ENCODE measurements at places on chromosomes 11 and 22.
A peak's percentile ranks its signal among the peaks of the same experiment; 100 is the strongest.

GRCh38 chr22:18059991-18060390, 17.8 kb upstream of the PEX26 start:
- no peak for DNase-seq

- DNase-seq, result peak; percentile 58
These were observed at the start of gene TMEM25 for GRCh38 chr11:118530683-118531596. TMEM25 (plus strand) TSS chr11:118531192; CDS start chr11:118531802, 610 bp downstream.

DNA sequence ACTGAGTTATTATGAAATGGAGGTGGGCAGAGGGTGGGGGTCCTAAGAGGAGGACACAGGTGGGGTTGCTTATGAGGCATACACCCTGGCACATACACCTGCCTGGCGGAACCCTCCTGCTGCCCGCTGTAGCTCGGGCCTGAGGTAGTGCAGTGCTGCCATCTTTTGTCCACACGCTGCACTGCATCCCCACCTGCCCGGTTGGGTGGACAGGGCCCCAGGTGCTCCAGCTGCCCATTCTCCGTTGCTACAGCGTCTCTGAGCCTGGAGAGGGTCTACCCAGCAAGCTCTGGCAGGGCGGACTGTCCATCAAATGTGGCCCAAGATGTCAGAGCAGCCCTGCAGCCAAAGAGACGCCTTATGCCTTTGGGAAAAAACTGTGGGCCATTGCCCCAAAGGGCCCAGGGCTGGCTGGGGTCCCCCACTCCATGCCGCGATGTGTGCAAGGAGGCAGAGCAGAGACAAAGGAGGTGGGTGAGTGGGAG, 131.2 kb downstream of the BUD13 start:
- no peak for DNase-seq

DNA sequence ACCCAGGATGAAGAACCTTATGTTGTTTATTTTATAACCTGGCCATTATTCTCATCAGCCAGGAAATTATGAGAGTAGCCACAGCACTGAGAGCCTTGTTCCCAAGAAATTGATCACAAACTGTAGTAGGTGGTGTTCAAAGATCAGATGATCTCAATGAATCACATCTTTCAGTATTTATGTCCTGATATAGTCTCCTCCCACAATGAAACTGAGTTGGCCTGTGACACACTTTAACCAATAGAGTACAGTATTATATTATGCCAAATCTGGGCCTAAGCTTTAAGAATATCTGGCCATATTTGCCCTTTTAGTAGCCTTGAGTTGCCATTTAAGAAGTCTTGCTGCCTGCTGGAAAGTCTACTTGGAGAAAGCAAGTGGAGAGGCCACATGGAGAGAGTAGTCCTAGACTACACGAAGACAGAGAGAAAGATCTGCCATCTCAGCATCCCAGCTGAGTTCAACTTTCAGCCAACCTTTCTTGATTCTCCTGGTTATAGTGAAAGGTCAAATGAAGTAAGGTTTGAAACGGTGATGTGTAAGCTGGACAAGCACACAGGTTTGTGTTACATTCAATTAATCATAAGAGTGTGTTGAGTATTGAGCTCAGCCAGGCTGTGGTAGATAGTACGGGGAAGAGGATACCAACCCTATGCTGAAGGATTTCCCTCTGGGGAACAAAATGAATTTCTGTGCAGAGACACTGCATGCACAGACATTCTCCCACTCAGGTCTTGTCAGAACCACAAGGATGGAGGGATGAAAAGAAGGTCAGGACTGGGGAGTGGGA, 561.8 kb downstream of the SOX6 start:
- no peak for DNase-seq

DNA sequence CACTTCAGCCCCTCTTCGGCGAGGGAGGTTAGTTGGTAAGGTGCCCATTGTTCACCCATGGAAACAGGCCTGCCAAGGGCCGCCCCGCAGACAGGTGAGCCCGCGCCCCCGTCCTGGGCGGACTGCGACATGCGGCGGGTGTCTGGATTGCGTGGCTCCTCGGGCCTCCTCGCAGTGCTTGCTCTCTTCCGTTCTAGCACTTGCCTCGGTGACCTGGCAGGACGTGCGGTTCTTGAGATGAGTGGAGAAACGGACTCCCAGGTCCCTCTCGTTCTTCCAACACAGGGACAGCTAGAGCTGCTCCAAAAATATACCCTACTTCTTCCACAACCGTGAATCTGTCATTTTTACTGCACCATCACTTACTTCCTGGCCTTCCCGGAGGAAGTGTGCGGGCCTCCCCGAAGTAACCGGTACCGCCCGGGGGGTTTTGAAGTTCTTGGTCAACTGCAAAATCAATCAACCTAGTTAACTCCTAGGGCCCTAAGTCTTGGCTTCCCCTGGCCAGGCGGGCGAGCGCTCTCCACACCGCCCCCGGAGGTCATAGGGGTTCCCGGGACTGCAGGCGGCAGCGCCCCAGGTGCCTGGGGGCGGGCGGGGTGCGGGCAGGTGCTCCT, 745 bp upstream of the ZBTB44 start:
- DNase-seq, result peak; percentile 5

DNA sequence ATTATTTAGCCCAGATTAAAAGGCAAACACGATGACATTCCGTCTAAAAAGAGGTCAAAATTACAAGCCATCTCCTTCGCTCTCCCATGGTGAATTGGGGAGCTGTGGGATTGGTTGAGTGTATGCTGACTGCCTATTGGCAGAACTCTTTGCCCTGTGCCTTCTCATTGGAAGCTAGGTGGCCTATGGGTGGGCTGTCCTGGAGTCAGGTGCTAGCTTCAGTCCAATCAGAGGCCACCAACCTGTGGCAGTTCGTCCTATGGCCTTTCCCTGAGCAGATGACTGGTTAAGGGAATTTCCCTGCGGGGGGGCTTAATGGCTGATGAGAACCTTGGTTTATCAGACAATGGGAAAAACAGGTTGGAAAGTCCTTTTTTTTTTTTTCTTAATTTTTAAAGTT, 3.2 kb upstream of the MTMR3 start:
- DNase-seq, result no peak

DNA sequence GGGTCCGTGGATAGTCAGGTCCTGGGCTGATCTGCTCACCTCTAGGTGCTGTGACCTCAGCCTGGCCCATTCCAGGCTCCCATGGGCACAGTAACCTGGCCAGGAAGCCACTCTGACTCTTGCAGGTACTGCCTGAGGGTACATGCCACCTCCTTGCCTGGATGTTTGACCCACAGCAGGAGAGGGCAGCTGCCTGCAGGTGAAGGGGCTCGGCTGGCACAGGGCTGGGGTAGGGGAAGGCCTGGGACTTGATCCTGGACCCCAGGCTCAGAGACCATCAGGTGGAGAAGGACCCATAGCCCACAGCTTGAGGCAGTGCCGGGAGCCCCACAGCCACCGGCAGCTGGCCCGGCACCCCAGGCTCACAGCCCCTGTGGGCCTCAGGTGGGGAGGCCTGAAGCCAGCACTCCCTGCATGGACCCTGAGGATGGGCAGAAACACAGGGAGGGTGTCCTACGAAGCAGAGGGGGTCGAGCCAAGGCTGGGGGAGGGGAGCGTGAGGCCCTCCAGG, 2.7 kb downstream of the LRRC56 start:
- DNase-seq, result no peak

DNA sequence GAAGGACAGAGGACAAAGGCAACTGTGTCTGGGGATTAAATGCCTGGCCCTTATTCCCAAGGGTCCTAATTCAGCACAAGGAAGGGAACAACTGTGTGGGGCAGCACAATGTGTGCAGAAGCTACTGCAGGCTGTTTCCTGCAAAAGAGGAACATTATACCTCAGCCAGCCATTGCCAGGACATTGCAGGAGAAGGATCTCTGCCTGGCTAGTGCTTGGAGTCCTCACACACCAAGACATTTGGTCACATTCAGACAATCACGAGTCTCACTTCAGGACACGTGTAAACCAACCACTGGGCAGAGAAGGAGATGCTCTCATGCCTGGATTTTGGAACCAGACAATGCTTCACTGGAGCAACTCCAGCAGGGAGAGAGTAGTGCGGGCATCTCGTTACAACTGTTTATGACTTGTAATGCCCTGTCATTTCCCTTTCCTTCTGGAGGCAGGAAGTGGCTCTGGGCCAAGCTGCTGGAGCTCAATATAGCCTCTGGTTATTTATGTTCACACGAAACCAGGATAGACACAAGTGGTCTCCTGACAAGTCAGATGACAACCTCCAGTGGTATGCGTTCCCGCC, 23.9 kb upstream of the ZC3H12C start:
- no peak for DNase-seq

GRCh38 chr11:69905611-69906452, 86.6 kb upstream of the FGF3 start:
- no peak for DNase-seq

DNA sequence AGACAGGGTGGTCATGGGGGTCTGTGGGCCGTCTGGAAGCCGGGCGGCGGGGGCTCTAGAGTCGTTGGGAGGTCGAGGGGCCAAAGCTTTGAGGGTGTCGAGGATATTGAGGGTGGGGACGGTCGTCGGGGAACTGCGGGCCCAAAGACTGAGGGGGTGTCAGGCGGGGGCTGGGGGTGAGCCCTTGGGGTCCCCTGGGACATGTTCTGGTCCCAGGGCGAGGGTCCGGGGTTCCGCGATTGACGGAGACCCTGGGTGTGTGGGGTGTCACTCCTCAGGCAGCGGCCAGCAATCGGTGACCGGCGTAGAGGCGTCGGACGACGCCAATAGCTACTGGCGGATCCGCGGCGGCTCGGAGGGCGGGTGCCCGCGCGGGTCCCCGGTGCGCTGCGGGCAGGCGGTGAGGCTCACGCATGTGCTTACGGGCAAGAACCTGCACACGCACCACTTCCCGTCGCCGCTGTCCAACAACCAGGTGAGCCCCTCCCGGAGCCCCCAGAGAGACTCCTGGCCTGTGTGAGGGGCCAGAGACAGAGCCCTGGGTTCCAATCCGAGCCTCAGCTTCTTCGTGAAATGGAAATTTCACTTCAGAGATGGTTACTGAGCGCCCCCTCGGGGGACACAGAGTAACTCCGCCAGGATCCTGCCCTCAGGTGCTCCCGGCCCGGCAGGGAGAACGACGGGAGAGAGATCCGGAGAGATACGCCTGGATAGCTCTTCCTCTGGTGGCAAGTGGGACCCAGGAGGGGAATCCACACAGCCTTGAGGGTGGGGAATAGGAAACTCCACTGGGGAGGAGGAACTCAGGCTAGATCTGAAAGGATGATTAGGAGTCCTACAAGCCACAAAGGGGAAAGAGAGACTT, 714 bp downstream of the SDF2L1 start:
- no peak for DNase-seq

GRCh38 chr22:29380032-29380781, 8.2 kb downstream of the AP1B1 start:
- DNase-seq, result no peak

GRCh38 chr11:66907751-66908630, 50.2 kb downstream of the PC start:
- no peak for DNase-seq

DNA sequence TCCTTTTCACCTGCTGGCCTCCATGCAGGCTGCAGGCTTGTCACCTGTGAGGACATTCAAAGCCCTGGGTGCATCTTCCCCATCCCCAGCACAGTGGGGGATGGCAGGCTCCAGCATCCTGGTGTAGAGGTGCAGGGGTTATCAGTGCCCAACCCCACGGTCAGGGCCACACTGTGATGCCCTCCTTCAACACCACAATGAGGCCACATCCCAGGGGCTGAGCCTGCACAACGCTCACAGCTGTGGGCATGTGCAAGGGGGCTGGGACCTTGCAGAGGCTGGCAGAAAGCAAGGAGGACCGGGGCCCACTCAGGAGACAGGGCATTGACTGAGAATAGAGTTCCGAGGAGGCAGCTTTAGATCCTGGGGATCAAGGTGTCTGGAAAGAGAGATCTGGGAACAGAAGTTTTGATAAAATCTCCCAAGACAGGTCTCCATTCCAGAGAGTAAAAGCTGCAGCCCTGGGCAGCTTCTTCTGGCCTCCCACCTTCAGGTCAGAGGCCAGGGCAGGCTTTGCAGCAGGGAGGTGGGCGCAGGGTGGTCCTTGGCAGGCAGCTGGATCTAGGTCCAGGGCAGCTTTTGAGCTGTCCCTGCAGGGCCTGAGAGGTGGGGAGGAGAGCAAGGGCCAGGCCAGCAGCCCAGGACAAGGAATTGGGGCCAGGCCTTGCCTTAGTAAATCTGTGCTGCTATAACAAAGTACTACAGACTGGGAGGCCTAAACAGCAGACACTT, 250.8 kb upstream of the B3GAT1 start:
- DNase-seq, result no peak

GRCh38 chr22:49334449-49334789, 493.3 kb downstream of the BRD1 start:
- DNase-seq, result no peak

GRCh38 chr11:104570078-104570701, 328.1 kb downstream of the CASP12 start:
- no peak for DNase-seq

GRCh38 chr11:70240337-70240736, 30.2 kb upstream of the PPFIA1 start:
- DNase-seq, result no peak

DNA sequence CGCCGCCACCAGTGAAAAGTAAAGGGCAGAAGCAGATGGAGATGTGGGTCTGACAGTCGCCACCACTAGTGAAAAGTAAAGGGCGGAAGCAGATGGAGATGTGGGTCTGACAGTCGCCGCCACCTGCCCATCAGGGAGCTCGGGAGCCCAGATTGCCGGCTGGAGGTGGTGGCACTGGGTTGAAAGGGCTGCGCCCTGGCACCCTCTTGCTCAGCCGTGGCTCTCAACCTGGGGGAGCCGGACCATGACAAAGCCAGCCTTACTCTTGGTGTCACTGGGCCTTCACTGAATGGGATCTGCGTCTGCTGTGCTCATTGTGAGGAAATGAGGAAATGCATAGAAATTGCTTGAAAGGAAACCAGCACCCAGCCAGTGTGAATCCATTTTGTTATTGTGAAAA, 36.3 kb downstream of the AP2A2 start:
- no peak for DNase-seq

DNA sequence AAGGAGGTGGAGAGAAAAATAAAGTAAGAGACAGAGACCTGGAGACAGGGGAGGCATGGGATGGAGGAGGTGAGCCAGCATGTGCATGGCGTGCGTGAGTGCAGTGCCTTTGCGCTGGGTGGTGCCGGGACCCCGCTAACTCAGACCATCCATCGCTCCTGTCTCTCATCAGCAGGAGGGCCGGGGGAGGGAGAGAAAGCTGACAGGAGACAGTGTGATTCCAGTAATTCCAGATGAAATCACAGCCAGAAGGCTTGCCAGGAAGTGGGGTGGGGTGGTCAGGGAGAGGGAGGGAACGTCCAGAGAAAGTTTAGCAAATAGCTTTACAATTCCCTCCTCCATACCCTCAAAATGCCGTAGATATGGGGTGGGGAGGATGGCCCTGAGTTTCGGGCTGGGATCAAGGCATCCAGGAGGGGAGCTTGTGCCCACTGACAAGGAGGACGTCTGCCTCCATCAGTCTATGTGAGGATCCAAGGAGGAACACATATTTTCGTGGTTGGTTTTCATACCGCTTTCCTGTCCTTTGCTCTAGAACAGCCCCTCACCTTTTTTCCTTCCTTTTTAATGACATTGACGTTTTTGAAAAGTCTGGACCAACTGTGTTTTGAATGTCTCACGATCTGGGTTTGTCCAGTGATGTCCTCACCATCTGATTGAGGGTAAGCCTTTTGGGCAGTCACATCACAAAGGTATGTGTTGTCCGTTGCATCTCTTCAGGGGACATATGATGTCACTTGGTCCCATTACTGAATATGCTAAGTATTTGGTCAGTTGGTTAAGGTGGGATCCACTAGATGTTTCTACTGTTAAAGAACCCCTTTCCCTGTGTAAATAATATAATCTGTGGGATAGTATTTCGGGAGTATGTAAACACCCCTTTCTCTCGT, 567.3 kb downstream of the MIAT start:
- DNase-seq, result no peak
